Kidney capillary endothelial cell (primary cell): ENCODE measurements at places on chromosomes 7 and 10.
A peak's percentile ranks its signal among the peaks of the same experiment; 100 is the strongest.

DNA sequence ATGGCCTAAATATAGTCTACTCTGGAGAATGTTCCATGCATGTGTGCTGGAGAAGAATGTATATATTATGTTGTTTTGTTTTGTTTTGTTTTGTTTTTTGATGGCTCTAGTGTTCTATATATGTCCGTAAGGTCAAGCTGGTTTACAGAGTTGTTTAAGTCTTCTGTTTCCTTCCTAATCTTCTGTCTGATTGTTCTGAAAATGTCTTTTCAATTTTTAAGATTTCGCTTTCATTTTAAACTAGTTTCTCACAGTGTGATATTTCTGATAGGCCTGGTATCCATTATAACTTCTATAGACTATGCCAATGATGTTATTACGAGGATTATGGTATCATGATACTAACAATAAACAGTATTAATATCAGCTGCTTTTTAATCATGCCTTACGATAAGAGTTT is 1126.3 kb upstream of the SORCS1 start:
- DNase-seq = no peak

- DNase-seq = no peak
Observed at GRCh38 chr10:113292743-113293142, 260.1 kb upstream of the HABP2 start.

- DNase-seq = no peak
Observed at GRCh38 chr7:93985101-93985500, 19.1 kb downstream of the BET1 start.

GRCh38 chr10:22821501-22821900 is 106.4 kb upstream of the ARMC3 start:
- no peak for DNase-seq

DNA sequence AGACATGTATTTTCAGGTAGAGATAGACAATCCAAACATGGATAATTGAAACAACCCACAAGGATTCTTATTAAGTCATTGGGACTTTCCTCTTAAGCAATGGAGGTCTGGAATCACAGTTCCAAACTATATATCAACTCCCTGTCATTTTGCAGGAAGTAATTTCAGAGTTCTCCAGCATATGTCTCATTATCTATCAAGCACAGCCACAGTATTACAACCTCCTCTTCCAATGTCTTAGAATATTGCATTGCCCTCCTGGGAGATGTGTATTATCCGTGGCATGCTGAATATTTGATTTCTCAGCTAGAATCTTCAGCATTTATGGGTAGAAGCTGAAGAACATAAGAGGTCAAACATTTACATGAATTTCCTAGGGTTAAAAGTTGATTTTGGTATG is 1255.8 kb downstream of the SORCS1 start:
- no peak for DNase-seq

- DNase-seq = no peak
Observed at GRCh38 chr10:75971402-75972211, 540.2 kb downstream of the LRMDA start.

- DNase-seq = no peak
Observed at GRCh38 chr7:131628634-131629033, 72.2 kb upstream of the PODXL start.

GRCh38 chr10:124242365-124242764 is 149.0 kb upstream of the CHST15 start:
- DNase-seq = no peak

- peak; percentile 51 for DNase-seq
Observed at GRCh38 chr10:35961501-35961900, 319.4 kb upstream of the FZD8 start.

DNA sequence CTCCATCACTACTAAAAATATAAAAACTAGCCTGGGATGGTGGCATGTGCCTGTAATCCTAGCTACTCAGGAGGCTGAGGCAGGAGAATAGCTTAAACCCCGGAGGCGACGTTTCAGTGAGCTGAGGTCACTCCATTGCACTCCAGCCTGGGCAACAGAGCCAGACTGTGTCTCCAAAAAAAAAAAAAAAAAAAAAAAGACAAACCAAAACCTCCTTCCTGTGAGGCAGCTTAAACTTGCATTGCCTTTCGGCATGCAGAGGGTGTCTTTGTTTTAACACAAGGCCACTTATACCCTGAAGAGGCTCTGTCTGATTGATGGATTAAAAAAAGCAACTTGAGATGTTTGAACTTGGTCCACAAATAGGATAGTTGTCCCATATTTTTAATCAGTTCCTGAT is 128.4 kb upstream of the RSU1 start:
- DNase-seq = no peak

DNA sequence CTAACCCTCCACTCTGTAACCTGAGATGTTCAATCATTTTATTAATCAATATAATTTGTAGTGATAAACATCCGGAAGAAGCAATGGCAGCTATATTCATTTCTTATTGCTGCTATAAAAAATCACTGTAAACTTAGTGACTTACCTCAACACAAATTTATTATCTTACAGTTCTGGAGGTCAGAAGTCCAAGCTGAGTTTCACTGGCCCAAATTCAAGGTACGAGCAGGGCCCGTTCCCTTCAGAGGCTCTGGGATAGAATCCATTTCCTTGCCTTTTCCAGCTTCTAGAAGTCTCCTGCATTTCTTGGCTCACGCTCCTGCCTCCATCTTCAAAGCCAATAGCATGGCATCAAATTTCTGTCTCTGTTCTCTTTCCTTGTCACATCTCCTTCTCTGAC is 279.5 kb upstream of the SP8 start:
- no peak for DNase-seq

DNA sequence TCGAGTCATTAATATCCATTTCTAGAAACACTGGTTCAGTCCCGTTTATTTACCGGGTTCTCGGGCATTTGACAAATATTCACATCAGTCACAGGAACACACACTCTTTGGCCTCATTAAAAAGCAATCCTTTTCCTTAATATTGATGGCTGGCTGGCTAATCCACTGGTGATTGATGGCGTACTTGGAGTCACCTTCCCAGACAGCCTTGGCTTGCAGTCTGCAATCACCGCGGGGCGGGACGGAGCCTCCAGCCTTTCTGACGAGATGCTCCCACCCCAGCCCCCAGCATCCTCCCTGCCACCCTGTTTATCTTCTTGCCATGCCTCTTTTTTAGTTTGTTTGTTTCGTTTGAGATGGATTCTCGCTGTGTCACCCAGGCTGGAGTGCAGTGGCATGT is 36.6 kb downstream of the SRRM3 start:
- no peak for DNase-seq

GRCh38 chr10:95279042-95279820 is 11.6 kb downstream of the PDLIM1 start:
- DNase-seq = no peak

DNA sequence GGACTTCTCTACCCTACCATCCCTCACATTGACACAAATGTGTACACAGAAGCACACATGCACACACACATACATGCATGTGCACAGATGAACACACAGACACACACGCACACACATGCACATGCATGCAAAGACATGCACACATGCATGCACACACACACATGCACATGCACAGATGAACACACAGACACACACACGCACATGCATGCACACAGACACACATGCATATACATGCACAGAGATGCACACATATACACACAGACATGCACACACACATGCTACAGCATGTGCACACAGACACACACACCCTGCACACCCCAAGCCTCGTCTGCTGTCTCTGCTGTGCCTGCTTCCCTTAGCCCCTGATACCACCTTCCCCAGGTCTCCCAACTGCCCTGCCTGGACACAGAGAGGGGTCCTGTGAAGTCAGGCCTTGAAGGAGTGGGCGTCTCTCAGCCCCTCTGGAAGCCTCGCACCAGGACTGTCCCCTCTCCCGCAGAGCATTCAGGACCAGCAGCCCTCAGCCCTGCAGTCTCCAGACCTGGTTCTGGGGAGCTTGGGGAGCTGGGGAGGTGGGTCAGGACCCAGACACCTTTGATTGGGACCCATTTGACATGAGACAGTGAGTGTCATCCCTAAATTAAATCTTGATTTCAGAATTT is 181.8 kb downstream of the DNAJB6 start:
- DNase-seq = no peak

- no peak for DNase-seq
Observed at GRCh38 chr7:11297764-11298163, 324.1 kb downstream of the PHF14 start.

GRCh38 chr10:14665304-14665703 is 109.4 kb downstream of the FAM107B start:
- no peak for DNase-seq

DNA sequence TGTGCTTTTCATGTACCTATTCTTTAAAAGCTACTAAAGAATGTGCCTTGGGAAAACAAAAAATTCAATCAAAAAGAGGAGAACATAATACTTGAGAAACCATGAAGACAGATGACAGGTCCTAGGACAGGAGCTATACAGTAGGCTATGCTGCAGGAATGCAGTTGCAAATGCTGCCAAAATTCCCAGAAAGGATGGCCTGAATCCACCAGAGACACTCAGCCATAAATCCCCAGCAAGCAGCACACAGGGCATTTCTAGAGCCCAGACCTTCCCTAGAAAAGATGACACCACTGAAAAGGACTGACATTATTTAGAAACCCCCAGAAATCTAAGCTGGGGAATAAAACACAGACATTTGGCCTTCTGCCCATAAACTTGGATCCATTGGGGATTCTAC is 237.3 kb downstream of the C7orf25 start:
- no peak for DNase-seq

DNA sequence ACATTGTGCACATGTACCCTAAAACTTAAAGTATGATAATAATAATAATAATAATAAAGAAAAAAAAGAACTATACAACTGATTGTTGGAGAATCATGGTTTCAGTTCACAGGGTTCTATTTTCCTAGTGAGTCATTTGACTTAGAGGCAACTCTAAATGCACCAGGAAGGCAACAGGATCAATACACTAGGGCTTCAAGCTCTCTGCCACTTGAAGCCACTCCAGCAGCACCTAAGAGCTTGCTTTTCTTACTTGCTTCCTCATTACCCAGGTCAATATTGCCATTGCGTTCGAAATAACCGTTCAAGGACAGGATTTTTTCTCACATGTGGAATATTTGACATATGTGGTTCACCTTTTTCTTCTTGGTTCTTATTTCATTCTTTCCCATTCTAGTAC is 189.7 kb downstream of the GRM3 start:
- no peak for DNase-seq

- no peak for DNase-seq
Observed at GRCh38 chr7:39265641-39266591, 288.2 kb downstream of the POU6F2 start.

DNA sequence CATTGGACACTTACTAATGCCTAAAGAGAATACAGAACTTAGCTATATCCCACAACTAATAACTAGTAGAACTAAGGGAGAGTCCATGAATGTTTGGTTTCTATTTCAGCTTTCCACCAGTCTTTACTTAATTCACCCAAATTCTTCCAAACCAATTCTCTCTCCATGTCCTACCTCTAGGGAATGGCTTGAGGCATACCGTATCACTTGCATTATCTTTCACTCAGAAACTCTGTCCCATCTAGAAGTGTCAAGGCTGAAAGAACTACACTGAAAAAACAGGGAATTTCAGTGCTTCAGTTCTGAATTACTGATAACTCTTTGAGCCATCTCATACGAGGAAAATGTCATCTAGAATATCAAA is 758 bp downstream of the TMEM168 start:
- no peak for DNase-seq

DNA sequence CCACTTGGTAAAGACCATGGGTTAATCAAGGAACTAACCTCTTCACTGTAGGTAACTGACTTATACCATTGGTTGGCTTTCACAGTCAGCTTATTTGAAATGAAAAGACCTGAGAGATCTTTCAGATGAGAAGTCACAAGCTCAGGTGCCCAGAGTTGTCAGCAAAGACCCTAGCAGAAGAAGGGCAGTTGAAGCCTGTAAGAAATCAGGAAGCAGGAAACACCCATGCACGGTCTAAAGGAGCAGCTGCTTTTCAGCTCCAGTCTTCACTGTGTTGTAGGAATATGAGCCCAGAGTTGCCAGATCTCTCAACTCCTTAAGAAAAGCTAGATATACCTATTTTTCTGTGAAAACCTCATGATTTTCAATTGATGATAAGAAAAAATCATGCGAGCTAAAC is 130.0 kb downstream of the ARID5B start:
- no peak for DNase-seq

DNA sequence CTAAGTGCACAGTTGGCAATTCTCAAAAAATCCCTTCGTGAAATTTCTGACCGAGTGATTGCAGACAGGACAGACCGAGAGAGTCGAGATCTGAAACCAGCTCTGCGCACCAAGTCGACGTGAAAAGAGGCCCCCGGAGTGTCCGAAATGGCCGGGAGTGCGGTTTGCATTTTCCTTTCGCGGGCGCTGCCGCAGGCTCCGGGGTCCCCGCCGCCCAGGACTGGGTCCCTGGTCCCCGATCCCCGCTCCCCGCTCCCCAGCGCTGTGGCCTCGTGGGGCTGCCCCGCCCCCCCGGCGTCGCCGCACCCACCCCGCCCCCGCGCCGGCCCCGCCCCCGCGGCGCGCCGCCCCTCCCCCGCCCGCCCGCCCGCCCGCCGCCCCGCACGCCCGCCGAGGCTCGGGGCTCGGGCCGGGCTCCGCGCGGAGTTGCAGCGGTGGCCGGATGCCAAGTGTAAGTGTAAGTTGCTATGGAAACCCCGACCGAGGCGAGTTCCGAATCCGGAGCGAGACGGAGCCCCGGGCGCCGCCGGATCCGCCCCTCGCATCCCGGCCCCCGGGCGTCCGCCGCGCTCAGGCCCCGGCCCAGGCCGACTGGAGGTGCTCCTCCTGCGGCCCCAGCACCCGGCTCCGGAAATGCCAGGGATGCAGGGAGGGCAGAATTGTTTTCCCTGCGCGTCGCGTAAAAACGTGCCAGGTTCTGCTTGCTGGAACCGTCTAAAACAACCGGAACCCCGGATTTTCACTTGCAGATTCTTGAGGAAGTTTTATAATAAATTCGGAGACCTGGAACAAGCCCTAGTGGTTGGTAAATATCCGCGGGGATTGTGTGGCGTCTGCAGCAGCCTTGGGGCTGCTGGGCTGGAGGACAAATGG is 4.6 kb downstream of the BMI1 start:
- no peak for DNase-seq

DNA sequence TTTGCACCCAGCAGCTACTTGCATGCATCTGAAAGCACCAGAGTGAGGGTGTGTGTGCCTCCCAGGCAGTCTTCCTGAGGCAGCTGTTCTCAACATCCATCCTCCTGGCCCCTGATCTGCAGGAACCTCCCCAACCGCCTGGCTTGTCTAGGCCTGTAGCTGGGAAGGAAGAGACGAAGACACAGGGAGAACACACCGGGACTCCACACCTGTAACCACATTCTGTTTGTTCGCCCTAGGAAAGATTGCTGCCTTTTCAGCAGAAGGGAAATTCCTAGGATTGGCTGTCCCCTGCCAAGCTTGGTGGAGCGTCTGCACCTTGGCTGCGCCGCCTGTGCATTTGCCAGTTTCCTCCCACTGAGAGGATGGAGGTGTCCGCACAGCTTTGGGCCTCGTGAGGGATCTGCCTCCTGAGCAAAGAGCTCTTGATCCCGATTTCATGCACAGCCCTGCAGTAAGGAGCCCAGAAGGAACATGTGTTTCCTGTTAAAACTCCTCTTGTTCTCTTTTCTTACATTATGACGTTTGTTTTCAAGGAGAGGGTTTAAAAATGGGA is 154.6 kb downstream of the TPST1 start:
- DNase-seq = no peak

- no peak for DNase-seq
Observed at GRCh38 chr7:25037325-25037724, 57.3 kb upstream of the OSBPL3 start.
